ENCODE measurements at places on chromosomes 4 and X.

DNA sequence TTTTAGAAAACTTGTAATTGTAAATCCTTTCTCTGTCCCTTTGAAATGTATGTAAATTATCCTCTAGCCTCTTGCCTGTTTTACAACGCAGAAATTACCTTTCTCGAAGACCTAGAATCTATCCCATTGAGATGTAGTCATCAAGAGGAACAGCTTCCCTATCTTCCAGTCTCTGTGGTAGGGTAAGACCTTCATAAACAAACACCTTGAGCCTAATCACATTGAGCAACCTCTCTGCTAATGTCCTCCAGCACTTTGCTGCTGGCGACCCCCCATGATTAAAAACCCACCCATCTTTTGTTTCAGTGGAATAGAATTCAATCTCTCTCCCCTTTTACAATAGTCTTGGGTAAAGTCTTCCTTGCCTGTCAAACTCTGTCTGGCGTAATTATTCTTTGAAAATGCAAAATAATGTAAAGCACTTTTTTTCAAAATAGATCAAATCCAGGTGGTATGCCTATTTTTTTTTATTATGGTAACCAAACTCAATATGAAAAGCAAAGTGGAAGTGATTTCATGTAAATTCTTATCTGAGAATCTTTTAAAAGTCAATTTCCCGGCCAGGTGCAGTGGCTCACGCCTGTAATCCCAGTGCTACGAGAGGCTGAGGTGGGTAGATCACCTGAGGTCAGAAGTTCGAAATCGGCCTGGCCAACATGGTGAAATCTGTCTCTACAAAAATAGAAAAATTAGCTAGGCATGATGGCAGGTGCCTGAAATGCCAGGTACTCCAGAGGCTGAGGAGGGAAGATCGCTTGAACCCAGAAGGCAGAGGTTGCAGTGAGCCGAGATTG, 237.9 kb downstream of the GRXCR1 start:
- no peak for DNase-seq

- no peak for DNase-seq
These were observed 13.3 kb upstream of the CD99 start for GRCh38 chrX:2677764-2678163.

- DNase-seq = no peak
These were observed 2360.1 kb downstream of the PCDH7 start for GRCh38 chr4:33080275-33080674.

DNA sequence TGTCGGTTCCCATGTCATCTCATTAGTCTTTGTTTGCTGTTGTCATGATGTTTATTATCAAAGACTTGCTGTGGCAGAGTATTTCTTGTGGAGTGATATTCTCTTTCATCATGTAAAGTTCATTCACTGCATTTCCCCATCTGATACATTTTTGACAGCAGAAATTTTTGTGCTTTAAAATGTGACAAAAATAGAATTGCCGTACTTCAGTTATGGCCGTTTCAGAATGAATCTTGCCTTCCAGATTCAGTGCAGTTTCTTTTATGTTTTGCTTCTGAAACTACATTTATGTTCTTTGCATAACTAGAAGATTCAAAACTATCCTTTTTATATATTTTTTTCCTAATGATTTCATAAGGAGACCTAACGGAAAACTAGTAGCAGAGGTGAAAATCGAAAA, 10.0 kb downstream of the CSTF2 start:
- DNase-seq = no peak

GRCh38 chr4:133320576-133321170, 171.6 kb downstream of the PCDH10 start:
- DNase-seq = no peak

GRCh38 chr4:35358001-35358584, 886.2 kb downstream of the ARAP2 start:
- no peak for DNase-seq

- no peak for DNase-seq
These were observed 116.1 kb downstream of the ARHGAP10 start for GRCh38 chr4:147847751-147848590.

- no peak for DNase-seq
These were observed 298.0 kb upstream of the TET2 start for GRCh38 chr4:104848597-104849225.

- no peak for DNase-seq
These were observed at the start of gene CORIN for GRCh38 chr4:47837908-47838294. Gene CORIN (minus strand): TSS chr4:47838067. CDS start chr4:47837949, 118 bp downstream.

- no peak for DNase-seq
These were observed 126.2 kb downstream of the SLC39A8 start for GRCh38 chr4:102219129-102219528.

GRCh38 chr4:186227744-186228513, 622 bp downstream of the KLKB1 start:
- DNase-seq = no peak

DNA sequence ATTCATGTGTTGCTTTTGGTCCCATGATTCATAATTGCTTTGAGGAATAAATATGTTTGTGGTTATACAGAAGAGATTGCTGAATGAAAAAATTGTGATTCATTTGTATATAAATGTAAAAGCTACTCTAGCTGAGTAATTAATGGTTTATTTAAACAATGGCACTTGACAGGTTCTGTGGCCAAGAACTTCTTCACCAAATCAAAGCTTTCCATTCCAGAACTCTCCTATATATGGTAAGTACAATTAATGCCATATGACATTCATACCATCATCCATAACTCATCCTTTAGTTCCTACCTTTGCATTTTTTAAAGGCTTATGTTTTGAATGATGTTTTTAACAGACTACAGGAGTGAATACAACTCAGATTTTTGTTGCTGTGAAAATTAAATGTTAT, 105.8 kb downstream of the REPS2 start:
- no peak for DNase-seq

GRCh38 chr4:73127839-73128453, 58.4 kb upstream of the COX18 start:
- DNase-seq = no peak
